ENCODE measurements at places on chromosomes 2 and 18.

GRCh38 chr2:186746584-186746983 is 52.7 kb downstream of the FAM171B start:
- no peak for DNase-seq

DNA sequence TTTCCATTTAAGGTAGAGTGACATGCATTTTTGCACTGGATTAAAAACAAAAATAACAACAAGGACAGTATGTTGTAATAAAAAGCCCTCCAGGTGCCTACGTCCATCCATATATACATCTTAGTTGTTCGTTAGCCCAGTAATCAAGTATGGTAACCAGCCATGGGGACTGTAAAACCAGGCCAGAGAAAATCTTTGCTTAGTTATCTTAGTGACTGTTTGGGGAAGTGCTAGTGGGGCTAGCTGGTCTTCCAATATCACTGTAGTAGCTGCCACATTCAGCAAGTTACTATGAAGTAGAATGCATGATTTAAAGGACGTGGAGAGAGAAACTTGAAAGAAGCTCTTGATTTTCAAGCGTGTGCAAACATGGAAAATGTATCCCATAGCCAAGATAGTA is 95.9 kb upstream of the STON1 start:
- DNase-seq, result no peak

GRCh38 chr2:82395531-82395930 is 2063.5 kb downstream of the SUCLG1 start:
- DNase-seq, result no peak

DNA sequence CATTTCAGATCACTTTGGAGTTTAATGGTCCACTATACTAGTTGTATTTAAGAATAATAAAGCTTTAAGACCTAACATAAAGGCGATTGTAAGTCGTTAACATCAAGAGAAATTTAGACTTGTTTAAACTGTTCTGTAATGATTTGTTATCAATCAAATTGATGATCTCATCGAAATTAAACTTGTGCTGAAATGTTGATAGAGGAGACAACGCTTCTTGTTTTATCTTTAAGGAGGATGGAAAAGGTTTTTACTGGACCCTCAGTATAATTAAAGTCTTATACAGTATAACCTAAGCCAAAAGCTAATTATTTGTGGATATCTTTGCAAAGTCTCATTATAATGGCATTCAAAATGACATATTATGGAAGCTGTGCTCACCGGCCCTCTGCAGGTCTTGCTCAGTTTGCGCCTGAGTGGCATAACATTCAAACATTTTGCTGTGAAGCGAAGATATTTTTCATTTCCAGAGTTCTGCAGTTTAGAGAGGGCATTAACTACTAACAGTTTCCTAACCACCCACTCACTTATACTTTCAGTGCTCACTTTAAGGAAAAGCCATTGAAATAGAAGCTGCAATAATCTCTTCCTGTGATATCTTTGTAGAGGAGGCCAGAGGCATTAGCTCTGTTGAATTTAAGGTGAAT is 1.4 kb upstream of the SERTAD2 start:
- DNase-seq, result no peak

GRCh38 chr2:24343225-24343882 is 17.0 kb downstream of the ITSN2 start:
- no peak for DNase-seq

- no peak for DNase-seq
These were observed 98.2 kb upstream of the NPAS2 start for GRCh38 chr2:100721693-100722092.

Data from stimulated activated CD8-positive, alpha-beta memory T cell treated with anti-CD3 and anti-CD28 coated beads, Interleukin-15, amount 100 ng/mL, for 24 hours (primary cell).